ENCODE measurements at places on chromosomes 7 and 10.
A peak's percentile ranks its signal among the peaks of the same experiment; 100 is the strongest.

DNA sequence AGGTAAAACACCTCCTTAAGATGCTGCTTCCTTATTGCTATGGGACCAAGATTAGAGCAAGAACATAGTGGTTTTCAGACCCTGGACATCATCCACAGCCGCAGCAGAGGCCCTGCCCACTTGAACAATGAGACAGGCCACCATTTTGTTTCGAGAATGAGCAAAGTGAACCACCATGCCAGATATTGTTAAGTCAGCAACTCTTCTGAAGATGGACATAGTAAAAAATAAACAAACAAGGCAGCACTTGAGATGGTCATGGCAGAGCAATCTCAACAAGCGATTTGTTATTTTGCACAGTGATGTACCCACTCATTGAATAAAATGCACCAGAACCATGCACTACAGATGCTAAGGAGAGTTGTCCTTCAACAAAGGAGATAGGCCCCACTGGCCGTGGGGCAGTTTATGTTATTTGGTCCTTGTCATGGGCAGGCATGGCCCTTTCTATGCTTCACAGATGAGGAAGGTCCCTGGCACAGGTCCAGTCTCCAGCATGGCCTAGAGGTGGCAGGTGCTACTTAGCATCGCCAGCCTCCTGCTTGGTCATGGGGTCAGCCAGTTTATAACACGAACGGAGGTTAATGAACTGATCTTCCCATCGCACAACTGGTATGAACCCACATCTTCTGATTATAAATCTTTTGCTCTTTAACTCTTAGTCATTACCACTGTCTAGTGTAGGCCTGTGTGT is 44.1 kb downstream of the IKZF1 start:
- no peak for DNase-seq

DNA sequence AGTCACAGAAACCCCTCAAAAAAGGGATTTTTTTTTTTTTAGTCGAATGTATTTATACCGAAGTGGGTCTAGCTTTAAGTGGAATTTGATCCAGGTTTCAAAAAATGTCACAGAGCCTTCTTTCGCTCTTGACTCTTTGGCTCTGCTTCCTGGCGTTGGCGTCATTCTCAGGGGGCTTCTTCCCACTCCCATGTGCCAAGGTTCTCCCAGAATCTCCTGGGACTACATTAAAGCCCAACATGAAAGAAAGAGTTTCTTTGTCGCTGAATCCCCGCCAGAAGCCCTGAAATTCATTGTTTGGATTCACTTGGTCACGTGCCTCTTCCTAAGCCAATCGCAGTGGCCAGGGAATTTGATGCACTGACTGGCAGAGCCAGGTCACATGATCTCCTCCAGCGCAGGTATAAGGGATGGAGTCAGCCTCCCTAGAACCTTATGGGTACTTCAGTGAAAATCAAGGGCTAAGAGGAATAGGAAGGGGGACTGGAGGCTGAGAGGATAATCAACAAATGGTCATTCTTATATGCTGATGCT is 101.2 kb downstream of the RPS24 start:
- DNase-seq = no peak

GRCh38 chr7:144975882-144976281 is 140.0 kb upstream of the TPK1 start:
- DNase-seq = no peak

- DNase-seq = peak; percentile 77
Measured at GRCh38 chr10:119859420-119860258, 13.0 kb downstream of the MCMBP start.

- DNase-seq = peak; percentile 61
Measured at GRCh38 chr7:22675421-22675820, 51.6 kb upstream of the IL6 start.

DNA sequence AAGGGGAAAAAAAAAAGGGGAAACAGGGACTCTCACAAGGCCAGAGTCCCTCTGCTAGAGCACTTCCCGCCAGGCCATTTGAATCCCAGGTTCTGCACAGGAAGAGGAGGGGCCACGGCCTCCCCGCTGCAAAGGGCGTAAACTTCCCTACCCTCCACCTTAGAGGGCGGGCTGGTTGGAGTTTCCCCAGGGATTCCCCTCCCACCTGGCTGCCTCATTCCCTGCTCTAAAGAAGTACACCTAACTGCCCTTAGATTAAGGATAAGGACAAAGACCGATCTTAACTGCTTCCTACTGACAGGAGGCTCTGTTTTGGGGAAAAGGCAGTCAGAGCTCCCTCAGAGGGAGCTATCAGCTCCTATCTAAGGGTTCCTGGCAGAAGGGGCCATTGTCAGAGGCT is 102.0 kb upstream of the ARMC3 start:
- DNase-seq = no peak

Measured in fibroblast of the aortic adventitia (primary cell).